T-helper 1 cell treated with Interleukin-12 subunit alpha and Interleukin-12 subunit beta and Interleukin-4 antibody, amounts not matched to agents 30 ng/mL and 1 ng/mL, for 36 hours (primary cell): ENCODE measurements at places on chromosomes 11 and 22. TPM values are rescaled to one million over a fixed set of nuclear protein-coding genes. Genes with fewer than 3 reads are reported as not detected.

The HBE1 gene
- not detected in 2 replicates for total RNA-seq

The FIBIN gene
- not detected in 2 replicates for total RNA-seq

The KDELR3 gene
- total RNA-seq: 0.95 and 0.98 TPM in 2 replicates

The KCTD14 gene
- total RNA-seq: 0.49 and 0.80 TPM in 2 replicates

The ALKBH3 gene
- 27.9 and 33.0 TPM in 2 replicates for total RNA-seq

The UBQLNL gene
- 0.12 and 0.34 TPM in 2 replicates for total RNA-seq

The CCDC87 gene
- total RNA-seq: 0.15 TPM in 1 of 2 replicates, not detected in the other

The CHADL gene
- 0.24 and 0.27 TPM in 2 replicates for total RNA-seq

The CADM1 gene
- total RNA-seq: 0.83 TPM in 1 of 2 replicates, not detected in the other

The DNAJB13 gene
- 0.10 TPM in 1 of 2 replicates, not detected in the other for total RNA-seq

The C22orf15 gene
- 0.41 and 0.74 TPM in 2 replicates for total RNA-seq

The MUC5AC gene
- not detected in 2 replicates for total RNA-seq

The FUT4 gene
- 7.1 and 7.5 TPM in 2 replicates for total RNA-seq

The TSSK2 gene
- total RNA-seq: not detected in 2 replicates

The POU2AF1 gene
- total RNA-seq: 9.1 and 9.3 TPM in 2 replicates

The OR8D4 gene
- not detected in 2 replicates for total RNA-seq

The OR10D3 gene
- not detected in 2 replicates for total RNA-seq

The PTPRCAP gene
- 406 and 428 TPM in 2 replicates for total RNA-seq

The TEF gene
- 3.8 and 4.4 TPM in 2 replicates for total RNA-seq

The RAPSN gene
- 0.71 and 1.4 TPM in 2 replicates for total RNA-seq

The CYP2D6 gene
- 6.5 and 7.0 TPM in 2 replicates for total RNA-seq

The GAL3ST1 gene
- total RNA-seq: not detected in 2 replicates

The UBXN1 gene
- 126 and 127 TPM in 2 replicates for total RNA-seq

The ZW10 gene
- 18.7 and 19.3 TPM in 2 replicates for total RNA-seq

The KRTAP5-10 gene
- total RNA-seq: not detected in 2 replicates

The OR52H1 gene
- total RNA-seq: 0.20 TPM in 1 of 2 replicates, not detected in the other

The C11orf87 gene
- not detected in 2 replicates for total RNA-seq

The PRDM11 gene
- 1.8 and 2.2 TPM in 2 replicates for total RNA-seq

The ACR gene
- total RNA-seq: not detected in 2 replicates

The SAA2 gene
- total RNA-seq: 0.27 TPM in 1 of 2 replicates, not detected in the other

The RIN1 gene
- 1.3 and 2.0 TPM in 2 replicates for total RNA-seq

The CABP4 gene
- 3.6 and 4.2 TPM in 2 replicates for total RNA-seq

The C11orf52 gene
- total RNA-seq: not detected in 2 replicates

The RELA gene
- 106 and 112 TPM in 2 replicates for total RNA-seq

The DENND6B gene
- total RNA-seq: 2.8 and 2.9 TPM in 2 replicates

The KCNQ1 gene
- total RNA-seq: 15.8 and 16.9 TPM in 2 replicates

The FADD gene
- 42.1 and 47.8 TPM in 2 replicates for total RNA-seq

The PI4KA gene
- total RNA-seq: 117 and 119 TPM in 2 replicates

The PYGM gene
- total RNA-seq: 7.3 and 8.6 TPM in 2 replicates

The HOATZ gene
- total RNA-seq: not detected in 2 replicates

The OR10AG1 gene
- total RNA-seq: not detected in 2 replicates

The DRD2 gene
- total RNA-seq: not detected in 2 replicates

The LIF gene
- 208 and 211 TPM in 2 replicates for total RNA-seq

The CHRNA10 gene
- total RNA-seq: 3.1 and 4.2 TPM in 2 replicates

The VWCE gene
- total RNA-seq: 5.5 and 6.3 TPM in 2 replicates

The LRRC56 gene
- total RNA-seq: 1.4 and 1.6 TPM in 2 replicates
